ENCODE measurements at places on chromosomes 13 and 19.

DNA sequence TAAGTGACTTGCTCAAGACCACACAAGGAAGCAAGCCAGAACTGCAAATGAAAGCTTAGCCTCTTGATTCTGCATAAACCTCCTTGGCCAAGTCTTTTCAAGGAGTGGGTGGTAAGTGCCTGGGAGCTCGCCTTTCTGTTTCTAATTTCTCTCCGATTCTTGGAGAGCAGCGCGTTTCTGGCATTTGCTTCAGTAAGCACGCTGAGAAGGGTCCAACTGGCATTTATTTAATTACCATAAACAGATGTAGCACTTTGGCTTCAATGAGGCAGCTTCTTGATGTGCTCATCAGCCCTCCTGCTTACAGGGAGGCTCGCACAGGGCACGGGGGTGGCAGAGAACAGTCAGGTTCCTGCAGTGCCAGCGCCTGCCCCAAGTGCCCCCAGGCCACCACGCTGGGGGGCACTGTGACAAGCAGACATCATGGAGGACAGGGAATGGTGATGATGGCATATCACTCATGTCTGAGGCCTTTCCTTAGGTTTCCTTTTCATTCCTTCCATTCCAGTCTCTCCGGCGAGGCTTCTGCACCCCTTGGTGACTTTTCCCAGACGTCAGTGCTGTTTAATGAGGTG, 13.3 kb downstream of the SIAH3 start:
- no peak for DNase-seq

DNA sequence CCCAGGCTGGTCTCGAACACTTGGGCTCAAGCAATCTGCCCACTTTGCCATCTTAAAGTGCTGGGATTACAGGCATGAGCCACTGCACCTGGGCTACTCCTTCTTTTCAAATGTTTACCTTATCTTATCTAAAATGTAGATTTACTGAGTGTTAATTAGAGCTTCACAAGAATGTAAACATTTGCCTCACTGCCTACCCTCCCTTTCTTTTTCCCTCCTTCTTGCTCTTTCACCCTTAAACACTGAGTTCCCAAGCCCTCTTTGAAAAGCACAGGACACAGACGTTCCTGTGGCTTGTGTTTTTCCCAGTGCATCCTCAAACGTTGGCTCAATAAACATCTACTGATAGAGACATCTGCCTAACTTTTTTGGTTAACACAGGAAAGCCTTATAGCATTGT, 32.7 kb upstream of the CYSLTR2 start:
- DNase-seq = no peak

DNA sequence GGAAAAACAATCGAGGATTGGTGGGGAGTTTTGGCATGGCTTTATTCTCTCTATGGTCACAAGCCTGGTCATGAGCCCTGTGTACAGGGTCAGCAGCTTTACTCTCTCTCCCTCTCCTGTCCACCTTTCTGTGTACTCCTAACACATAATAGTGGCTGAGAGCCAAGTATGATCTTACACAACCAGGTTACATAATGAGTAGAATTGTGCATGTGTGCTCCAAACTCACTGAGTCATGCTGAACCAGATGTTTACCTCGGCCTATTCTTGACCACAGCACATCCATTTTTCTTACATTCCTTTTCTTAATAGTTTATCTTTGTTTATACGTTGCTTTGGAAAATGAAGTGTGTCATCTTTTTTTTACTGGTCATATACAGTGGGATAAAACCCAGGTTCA, 53.1 kb downstream of the ZNF254 start:
- DNase-seq = no peak

DNA sequence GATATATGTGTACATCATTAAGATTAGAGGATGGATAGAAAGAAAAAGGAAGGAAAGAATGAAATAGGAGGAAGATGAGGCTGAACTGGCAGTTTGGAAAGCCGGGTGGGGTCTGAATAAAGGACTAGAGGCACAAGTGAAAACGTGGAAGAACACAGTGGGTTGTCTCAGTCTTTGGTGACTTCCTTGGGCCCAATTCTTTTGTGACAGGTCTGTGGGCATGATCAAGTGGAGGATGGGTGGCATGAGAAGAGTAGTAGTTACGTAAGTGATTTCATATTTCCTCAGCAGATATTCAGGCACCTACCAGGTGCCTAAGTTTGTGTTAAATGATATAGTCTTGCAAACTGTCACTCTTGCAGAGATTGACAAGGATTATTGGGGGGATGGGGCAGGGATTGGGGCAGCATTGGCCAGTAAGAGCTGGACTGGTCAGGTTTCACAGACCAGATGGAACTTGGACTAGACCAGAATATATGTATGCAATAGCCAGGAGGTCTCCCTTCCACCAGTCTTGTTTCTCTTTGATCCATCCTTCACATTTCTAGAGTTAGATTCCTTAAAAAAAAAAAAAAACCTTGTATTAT, 2.7 kb downstream of the TPP2 start:
- no peak for DNase-seq

DNA sequence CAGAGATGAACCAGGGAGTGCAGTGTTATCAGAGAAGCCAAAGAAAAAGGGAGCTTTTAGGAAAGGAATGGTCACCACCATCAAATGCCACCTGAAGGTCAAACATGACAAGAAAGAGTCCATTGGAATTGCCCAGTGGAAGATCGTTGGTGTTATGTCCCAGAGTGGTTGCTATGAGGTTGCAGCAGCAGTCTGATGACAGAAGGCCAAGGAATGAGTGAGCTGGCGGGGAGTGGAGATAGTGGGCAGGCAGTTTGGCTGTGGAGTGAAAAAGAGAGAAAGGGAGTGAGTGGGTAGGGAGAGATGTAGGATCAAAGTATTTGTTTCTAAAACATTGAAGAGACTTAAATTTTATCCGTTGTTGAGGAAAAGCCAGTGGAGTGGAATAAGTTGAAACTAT, 117.4 kb upstream of the WASF3 start:
- DNase-seq = no peak

GRCh38 chr19:3224346-3225168, at the start of gene CELF5:
CELF5 (plus strand) TSS chr19:3224661; CDS start chr19:3224740, 79 bp downstream.
- DNase-seq = peak; percentile 64

DNA sequence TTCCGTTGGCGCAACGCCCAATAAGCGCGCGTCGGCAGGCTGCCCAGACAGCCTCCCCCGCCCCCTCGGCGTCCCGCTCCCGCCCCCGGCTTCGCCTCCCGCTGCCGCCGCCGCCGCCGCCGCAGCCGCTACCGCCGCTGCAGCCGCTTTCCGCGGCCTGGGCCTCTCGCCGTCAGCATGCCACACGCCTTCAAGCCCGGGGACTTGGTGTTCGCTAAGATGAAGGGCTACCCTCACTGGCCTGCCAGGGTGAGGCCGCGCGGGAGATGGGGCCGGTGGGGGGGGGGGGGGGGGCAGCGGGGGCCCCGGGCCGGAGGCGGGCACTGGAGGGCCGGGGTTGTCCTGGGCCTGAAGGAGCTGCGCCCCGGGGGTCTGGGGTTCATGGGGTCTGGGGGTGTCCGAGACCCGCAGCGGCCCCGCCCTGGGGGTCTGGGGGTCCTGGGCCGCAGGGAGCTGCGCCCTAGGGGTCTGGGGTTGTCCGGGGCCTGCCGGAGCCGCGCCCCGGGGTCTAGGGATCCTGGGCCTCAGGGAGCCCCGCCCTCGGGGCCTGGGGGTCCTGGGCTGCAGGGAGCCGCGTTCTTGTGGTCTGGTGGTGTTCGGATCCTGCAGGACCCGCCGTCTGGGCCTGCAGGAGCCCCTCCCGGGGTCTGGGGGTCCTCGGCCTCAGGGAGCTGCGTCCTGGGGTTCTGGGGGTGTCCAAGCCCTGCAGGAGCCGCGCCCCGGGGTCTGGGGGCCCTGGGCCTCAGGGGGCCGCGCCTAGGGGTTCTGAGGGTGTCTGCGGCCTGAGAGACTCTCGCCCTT, at the start of gene HDGFL2:
TSS of gene HDGFL2 (plus strand) at position 124 of the 801 bp plus-strand sequence. CDS start at position 178, 54 bp downstream.
- DNase-seq = no peak

Measured in T-cell (primary cell).